Natural killer cell (primary cell): ENCODE measurements at places on chromosomes 6 and 20.

DNA sequence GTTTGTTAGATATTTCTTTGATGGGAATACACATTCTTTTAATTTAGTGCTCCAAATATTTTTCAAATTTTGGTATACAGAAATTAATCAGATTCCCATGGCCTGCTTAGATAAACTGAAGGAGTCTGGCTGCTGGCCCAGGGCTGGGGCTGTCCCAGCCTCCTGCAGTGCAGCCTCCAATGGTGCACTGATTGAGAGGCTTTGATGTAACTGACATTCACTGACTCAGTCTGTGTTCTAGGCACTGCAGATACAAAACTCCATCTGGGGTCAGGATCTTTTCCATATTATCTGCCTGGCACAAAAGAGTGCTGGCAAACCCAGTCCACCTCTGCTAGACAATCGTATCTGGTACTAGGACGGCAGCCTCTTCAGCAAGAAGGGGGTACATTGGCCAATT lies 64.8 kb downstream of the GRIK2 start:
- no peak for DNase-seq

DNA sequence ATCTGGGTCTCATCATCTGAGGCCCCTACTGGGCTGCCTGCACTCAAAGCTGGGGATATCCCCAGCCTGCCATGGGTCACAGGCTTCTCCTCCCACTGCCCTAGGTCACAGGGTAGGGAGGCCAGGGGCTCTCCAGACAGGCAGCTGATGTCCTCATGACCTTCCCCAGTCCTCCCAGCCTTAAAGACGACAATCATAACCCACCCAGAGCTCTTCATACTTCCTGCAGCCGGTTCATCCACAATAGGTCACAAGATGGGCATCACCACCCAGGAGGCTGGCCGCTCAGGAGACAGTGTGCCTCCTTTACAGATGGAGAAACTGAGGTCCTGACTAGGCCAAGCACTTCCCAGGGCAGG lies 15.2 kb downstream of the TFEB start:
- DNase-seq, result no peak

DNA sequence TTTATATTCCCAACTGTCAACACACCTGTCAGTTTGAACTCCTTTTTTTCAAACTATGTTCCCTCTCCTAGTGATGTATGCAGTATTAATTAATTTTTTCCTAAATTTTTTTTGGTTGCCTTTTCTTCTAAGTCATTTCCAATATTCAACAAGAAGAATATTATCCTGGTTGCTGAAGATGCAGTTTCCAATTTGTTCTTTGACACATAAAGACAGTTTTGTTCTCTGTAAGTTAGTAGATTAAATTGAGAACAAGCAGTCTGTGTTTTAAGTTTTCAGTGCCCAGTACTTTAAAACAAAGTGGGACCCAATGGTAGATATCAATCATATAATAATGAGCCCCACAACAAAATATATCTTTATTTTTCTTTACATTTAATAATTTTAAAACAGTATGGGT lies 47.3 kb downstream of the GJA1 start:
- no peak for DNase-seq

DNA sequence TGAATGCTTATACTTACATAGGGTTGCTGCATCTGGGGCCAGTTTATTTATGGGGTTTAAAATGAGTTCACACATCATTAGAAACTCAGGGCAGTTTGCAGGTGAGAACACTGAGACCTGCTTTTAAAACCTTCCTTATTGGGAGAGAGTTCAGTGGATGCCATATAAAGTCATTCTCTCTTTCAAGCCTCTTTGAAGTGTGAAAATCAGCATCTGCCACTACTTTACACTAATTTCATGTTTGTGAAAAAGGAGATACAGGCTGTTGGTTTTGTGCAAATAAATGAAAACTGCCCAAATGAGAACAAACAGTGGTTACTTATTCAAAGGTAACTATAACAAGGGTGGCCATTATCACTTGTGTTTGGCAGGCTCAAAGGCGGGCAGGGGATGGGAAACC lies 530.5 kb downstream of the KIF16B start:
- no peak for DNase-seq

- no peak for DNase-seq
These were observed 580.4 kb downstream of the CBLN4 start for GRCh38 chr20:55424968-55425367.

GRCh38 chr6:160331204-160331603 lies 17.0 kb upstream of the SLC22A3 start:
- DNase-seq, result no peak

- DNase-seq, result peak; percentile 94
These were observed 97.4 kb downstream of the OR2B2 start for GRCh38 chr6:27814665-27815424.

DNA sequence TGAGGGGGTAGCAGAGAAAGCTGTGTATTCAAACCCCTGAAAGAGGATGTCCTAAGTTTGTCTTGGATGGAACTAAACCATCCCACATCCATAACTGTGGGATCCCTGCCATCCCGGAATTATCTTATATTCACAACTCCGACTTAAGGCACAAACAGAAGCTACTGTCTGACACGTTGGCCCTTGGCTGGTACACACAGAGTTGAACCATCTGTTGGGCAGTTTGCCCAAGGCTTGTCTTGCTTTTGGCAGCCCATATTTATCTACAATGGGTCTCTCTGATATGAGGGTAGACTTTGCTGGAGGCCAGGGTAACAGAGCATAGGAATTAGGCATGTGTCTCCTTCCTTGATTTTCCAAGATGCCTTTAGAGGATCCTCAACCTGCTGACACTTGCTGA lies 116.6 kb upstream of the PROKR2 start:
- no peak for DNase-seq

DNA sequence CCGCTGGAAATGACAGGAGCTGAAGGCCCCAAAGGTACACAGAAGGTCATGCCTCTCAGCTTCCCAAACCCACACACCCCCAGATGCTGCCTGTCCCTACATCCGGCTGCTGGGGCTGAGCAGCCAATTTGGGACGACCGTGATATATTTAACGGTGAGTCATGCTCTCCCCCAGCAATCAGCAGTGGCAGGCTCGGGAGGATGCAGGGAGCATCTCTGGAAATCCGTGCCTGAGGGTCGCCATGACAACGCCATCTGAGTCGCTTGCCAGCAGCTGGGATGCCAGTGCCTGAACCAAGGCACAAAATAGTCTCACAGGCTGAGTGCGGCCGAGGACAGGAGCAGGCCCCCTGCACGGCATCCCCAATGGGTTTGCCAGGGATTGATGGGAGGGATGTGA lies 57.9 kb downstream of the KCNB1 start:
- no peak for DNase-seq

DNA sequence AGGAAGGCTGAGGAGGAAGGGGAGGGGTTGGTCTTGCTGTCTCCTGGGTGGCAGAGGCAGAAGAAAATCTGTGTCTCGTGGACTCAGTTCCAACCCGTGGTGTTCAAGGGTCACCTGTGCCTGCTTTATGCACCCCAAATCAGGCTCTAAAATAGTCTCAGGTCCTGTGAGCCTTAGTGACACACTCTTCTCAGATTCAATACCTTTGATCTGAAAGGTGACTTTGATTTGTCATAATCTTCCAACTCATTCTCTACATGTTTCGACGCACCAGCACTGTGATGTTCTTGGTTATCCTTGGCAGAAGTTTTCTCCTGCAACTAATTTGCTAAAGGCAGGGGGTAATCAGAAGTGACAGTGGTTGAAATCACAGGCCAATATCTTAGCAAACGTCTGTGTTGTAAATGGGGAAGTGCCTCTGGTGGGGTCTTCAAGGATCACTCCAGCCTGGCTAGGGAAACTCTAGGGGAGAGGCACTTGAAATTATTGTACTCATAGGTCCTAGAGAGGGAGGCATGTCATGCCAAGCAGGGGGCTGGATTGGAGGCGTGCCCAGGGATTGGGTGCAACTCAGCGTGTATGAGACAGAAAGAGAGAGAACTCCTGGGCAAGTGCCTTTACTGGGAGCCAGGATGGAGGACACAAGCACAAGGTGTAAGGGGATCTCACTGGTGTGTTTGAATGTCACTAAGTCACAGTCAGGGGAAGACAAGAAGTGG lies 19.0 kb upstream of the PRND start:
- DNase-seq, result no peak

- DNase-seq, result no peak
These were observed 83.7 kb upstream of the TMEM30A start for GRCh38 chr6:75368151-75368779.

GRCh38 chr6:45984347-45984746 lies 31.3 kb downstream of the CLIC5 start:
- no peak for DNase-seq

- DNase-seq, result no peak
These were observed 753.1 kb downstream of the MAFB start for GRCh38 chr20:39935901-39936300.

DNA sequence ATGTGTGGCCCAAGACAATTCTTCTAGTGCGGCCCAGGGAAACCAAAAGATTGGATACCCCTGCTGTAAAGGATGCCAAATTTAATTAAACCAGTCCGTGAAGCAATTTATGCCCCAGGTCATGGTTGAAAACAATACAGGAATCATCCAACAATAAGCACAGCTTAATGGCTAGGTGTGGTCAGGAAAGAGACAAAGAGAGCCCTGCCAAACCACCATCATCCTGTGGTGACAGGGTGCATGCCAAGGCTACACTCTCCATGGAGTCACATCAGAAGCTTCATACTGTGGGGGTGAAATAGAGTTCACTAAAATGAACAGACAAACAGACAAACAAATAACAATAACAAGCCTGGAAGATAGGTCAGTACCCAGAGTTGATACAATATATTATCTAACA lies 62.7 kb downstream of the DZANK1 start:
- no peak for DNase-seq

DNA sequence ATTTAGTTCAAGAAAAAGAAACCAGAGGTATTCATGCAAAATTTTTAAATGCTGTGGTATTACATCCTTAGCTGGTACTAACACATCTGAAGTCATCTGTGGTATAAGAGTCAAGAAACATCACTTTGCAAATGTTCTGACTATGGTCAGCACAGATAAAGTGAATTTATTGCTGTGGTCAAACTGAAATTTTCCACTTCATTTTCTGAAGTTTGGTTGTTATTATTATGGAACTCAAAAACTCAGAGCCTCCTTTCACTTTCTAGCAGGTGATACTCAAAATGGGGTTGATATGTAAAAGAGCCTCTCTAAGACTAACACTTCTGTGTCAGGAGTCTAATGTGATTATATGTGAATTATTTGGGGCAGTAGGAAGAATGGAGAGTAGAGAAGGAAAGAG lies 257.8 kb downstream of the RNGTT start:
- DNase-seq, result no peak

GRCh38 chr20:62952373-62952967 lies at the start of gene SLC17A9:
SLC17A9 (plus strand) TSS chr20:62952709; CDS start chr20:62952831, 122 bp downstream.
- peak; percentile 59 for DNase-seq

GRCh38 chr20:752291-752690 lies 16.0 kb downstream of the SLC52A3 start:
- DNase-seq, result no peak

DNA sequence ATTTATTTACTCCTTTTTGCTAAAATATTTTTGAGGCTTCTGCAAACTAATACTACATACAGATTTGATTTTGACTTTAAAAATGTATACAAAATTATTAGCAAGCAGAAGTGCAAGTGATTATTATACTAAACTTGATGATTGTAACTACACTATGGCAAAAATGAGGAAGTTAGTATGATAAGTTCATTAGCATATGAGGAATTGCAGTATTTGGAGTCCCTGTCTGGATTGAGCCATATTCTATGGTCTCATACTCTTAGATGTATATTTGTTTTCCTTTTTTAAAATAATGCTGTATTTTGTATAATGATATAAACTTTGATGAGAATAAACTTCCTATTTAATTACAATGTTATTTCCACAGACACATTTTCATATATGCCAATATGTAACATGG lies 13.9 kb downstream of the CRISP3 start:
- no peak for DNase-seq
